ENCODE measurements at places on chromosomes 16 and 17. TPM values are rescaled to one million over a fixed set of nuclear protein-coding genes. Genes with fewer than 3 reads are reported as not detected.

DNA sequence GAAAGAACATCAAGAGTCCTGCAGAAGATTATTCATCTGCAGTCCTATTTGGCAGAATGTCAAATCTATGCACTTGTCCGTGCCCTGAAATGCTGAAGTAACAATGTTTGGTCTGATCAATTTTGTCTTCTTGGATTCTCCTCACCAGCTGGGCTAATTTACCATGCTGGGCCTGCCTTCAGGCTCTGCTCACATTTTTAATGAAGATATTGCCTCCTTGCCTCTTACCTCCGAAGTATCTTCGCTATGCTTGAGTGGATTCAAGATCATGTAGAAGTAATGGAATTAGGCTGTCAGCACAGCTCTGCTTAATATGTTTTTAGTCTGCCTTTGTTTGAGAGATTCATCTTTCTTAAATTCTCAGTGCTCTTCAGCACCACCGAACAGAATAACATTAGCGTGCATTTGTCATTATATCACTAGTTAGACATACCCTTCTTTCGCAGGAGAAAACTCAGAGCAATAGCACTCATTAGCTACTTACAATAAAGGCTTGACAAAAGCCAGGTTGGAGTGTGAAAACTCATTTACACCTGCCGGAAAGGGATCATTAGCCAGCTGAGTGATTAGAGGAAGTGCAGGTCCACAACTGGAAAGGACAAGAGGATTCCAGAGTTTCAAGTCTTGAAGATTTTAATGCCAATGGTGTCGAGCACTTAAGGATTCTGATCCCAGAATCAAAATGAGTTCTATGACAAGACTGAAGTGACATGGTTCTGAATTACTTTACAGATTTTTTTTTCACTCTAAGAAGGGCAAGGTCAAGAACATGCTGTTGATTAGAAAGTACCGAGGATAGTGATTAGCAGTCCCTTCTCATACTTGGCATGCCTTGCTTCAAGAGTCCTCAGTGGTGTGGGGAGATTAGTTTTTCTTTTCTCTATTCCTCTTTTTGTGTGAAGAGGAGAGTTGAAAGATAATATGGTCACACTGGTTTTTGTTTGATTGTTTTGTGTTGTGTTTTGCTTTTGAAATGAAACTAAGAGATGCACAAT lies 405.6 kb upstream of the TOM1L1 start:
- DNase-seq: no peak

GRCh38 chr17:28700278-28700677 lies 11.4 kb downstream of the PROCA1 start:
- DNase-seq: no peak

- DNase-seq: no peak
These were observed 504 bp upstream of the GOSR1 start for GRCh38 chr17:30476726-30477082.

DNA sequence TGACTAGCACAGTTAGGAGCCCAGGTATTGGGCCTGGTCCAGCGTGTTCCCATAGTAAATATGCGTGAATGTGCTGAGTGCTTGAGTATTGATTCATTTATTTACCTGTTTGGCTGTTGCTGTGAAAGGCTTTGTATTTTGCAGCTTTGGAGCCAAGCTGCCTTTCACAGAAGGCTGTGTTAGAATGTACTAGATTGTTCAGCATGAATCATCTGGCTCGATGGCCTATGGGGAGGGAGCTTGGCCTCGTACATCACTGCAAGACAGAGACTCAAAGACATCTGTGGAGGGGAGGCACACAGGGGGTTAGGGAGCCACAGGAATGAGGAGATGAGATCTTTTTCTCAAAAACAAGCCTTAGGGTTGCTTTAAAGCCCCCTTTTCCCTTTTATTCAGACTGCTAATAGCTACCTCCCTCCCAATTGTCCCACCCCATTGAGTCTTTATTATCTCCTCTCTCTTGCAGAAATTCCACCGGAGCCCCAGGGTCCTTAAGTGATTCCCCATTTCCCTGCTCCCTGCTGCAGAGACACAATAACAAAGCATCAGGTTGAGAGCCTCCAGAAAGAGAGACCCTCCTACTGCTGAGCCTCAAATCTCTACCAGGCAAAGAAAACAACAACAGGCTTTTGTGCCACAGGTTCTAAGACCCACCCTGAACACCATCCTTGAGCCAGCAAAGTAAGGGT lies 307.2 kb downstream of the ABCC12 start:
- DNase-seq: no peak

- DNase-seq: no peak
These were observed 34.8 kb upstream of the ACSM2B start for GRCh38 chr16:20610892-20611349.

- no peak for DNase-seq
These were observed 46.7 kb downstream of the MAP2K6 start for GRCh38 chr17:69460963-69461922.

DNA sequence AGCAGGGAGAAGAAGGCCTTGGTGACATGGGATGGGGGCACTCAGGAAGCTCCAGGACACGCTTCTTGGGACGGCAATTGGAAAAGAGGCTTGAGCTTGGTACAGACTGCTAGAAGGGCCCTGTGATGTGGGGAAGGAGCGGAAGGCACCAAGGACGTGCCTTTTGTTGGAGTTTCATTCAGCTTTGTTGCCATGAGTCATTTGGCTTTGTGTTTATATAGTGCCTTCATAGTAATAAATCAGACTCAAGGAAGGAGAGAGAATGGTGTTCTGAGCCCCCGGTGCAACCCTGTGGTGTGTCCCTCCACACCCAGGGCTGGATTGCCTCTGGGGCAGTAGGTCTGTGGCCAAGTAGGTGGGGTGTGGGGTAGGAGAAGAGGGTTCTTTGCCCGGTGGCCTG lies 7.4 kb upstream of the TBX4 start:
- peak; percentile 16 for DNase-seq

GRCh38 chr16:47359478-47359877 lies 101.4 kb downstream of the ITFG1 start:
- DNase-seq: no peak

GRCh38 chr16:4548124-4548523 lies 8.0 kb upstream of the C16orf96 start:
- DNase-seq: no peak

DNA sequence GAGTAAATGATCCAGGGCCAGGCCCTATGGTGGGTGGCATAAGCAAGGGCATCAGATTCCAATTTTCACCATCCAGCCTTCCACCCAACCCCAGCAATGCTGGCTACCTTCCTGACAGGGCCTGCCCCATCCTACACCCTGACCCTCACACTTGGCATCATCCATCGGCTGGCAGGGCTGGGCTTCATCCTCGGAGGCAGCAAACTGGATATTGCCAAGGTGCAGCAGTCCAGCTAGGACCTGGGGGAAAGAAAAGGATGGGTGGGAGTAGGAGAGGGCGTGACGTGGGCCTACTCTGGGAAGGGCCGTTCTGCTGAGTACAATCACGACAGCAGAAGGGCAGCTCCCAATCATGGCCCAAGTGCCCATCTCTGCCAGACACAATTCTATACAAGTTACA lies 23.5 kb downstream of the MYO19 start:
- no peak for DNase-seq

DNA sequence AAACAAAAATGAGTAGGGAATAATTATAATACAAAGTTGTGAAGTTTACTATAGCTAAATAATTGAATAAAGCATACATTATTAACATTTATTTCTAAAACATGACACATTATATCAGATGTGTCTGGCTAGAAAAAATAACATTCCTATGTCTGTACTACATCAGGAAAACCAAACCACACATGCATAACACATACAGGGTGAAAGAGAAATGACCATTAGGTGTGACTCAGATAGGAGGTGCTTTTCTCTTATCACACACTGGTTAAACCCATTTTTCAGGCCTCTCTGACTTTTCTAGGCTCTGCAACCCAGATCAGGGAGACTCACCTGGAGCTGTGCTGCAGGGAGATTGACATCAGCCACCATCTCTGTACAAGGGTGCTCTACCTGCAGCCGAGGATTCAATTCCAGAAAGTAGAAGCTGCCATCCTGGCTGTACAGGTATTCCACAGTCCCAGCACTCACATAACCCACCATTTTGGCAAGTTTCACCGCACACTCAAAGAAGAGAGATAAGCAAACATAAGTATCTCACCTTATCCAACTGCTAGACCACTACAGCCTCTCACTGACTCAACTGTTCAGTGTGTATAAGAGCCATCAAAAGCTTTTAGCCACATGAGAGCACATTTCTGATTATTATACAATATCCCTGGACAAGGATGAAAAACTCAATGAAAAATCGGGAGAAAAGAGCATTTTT lies 116.6 kb upstream of the C17orf78 start:
- DNase-seq: no peak

DNA sequence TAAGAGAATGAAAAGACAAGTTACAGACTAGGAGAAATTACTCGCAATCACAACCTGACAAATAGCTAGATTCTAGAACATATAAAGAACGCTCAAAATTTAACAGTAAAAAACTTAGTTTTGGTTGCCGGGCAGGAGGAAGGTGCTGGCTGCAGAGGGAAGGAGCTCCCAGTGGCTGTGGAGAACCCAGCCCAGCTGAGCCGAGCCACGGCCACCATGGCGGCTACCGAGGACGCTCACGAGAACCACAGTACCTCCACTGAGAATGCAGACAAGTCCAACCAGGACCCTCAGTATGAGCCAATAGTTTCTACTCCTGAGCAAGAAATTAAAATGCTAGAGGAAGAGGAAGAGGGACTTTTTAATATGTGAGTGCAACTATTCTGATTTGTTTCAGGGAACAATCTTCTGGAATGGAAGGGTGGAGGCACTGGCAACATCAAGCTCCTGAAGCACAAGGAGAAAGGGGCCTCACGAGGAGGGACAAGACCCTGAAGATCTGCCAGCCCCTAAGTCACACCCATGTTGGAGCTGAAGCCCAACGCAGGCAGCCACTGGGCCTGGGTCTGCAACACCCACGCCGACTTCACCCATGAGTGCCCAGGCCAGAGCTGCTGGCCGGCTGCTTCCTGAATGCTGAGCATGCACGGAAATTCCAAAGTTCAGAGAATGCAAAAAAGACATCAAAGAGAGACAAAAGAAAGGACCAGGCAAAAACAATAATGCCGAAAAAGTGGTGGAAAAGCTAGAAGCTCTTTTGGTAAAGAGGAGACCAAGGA lies 55.0 kb downstream of the DNAH17 start:
- no peak for DNase-seq

DNA sequence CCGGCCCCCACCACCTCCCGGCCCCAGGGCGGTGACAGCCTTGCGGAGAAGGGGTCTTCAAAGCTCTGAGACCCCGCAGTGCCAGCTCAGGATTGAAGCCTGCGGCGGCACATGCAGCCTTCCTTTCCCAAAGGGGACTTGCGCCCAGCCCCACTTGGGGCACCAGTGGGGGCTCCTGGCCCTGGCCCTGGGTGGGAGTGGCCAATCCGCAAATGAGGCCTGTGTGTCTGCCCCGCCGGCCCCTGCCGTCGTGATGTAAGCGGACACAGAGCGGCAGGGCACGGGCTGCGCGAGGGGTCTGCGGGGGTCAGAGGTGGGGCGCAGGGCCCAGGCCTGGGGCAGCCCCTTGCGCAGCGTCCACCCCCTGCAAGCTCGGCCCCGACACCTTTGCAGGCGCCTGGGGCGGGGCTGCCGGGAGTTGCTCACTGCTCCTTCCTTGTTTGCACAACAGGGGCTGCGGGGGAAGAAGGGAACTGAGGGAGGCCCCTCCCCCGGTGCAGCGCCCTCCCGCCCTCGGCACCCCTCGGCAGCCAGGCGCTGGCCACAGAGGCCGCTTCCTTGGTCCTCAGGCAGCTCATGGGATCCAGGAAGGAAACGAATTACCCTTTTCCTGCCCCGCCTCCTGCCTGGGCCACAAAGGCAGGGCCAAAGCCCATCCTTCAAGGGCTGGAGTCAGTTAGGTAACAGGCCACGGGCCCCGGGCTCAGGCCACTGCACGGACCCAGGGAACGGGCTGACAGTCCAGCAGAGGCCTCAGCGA lies 2.9 kb downstream of the SLC16A3 start:
- DNase-seq: no peak

GRCh38 chr16:50450957-50451356 lies 82.2 kb upstream of the BRD7 start:
- no peak for DNase-seq

DNA sequence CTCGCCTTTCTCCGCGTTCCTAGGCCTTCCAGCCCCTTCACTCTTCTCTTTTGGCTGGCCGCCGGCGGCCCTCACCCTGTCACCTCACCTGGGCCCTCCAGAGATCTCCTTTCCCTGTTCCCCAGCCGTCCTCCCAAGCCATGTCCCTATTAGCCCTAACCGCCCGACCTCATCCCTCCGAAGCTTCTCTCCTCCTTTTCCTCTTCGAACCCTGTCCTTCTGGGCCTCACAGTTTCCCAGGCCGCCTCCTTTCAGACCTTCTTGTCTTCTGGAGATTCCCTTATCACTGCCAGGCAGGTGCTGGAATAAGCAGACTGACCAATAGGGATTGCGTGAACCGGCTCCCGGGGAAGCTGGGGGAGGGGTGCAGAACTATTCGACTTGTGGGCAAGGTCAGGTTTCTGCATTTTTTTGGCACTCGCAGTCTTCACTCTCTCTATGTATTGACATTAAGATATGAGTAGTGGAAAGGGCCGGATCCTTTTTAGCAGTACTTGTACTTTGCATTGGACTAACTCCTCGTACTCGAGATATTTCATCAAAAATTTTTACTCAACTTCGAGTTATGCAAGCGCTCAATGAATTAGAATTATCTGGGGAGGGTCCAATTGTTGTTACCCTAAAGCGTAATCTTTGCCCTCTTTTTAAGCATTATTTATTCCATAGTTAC lies 690 bp downstream of the RHOT1 start:
- no peak for DNase-seq

DNA sequence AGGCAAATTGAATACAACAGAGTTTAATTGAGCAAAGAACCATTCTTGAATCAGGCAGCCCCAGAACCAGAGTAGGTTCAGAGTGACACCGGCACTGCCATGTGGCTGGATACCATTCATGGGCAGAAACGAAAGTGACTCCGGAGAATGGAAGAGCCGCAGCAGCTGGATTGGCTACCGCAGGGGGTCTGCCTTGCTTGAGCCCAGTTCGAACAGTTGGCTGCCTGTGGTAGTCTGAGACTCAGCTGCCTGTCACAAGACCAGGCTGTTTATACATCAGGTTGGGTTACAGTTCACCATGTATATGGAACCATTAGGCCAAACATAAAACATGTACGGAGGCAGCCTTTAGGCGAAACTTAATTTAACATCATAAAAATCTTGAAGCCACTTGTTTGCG lies 205.2 kb upstream of the CHMP6 start:
- no peak for DNase-seq

GRCh38 chr16:75794426-75794825 lies 68.1 kb upstream of the CPHXL start:
- no peak for DNase-seq

The SMIM5 gene
- not detected for polyA plus RNA-seq

The CD300E gene
- not detected for polyA plus RNA-seq

The NUP85 gene
- 74.1 TPM for polyA plus RNA-seq

The BCAR1 gene
- 57.3 TPM for polyA plus RNA-seq

The PAFAH1B1 gene
- polyA plus RNA-seq: 92.8 TPM

The TMED6 gene
- polyA plus RNA-seq: 0.13 TPM

The GNG13 gene
- not detected for polyA plus RNA-seq

The PRR11 gene
- polyA plus RNA-seq: 24.7 TPM

The KCNH4 gene
- 0.02 TPM for polyA plus RNA-seq
